ENCODE measurements at places on chromosomes 2 and 18. TPM values are rescaled to one million over a fixed set of nuclear protein-coding genes. Genes with fewer than 3 reads are reported as not detected.

DNA sequence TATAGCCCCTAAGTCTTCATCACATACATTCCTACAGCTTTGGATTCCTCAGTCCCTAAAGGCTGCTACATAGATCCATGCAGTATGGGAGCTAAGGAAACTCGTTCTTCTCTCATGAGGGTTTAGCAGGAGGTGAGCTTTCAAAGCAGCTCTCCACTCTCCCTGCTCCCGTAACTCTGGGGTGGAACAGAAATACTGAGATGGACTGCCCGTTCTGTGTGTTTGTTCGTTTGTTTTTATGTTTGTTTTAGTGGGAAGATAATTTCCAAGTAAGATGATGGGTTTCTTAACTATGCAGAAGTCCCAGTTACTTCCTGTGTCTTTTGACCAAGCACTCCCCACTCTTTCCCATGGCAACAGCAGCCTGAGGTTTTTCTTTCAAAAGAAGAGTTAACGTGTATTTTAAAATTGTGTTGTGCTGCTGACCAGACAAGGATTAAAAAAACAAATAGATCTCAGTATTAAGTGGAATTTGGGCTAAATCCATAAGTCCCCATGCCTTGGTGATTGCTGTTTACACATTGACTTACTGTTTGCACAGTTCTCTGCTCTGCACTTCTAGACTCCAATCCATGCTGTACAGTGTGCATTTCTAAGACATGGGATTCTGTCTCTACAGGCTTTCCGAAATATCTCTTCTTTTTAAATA, 156.4 kb upstream of the SH3BP4 start:
- no peak for DNase-seq

PRSS56 gene
- polyA plus RNA-seq, result not detected

SH3RF3 gene
- polyA plus RNA-seq, result 8.6 TPM

- DNase-seq, result no peak
Measured at GRCh38 chr18:413233-413632, 87.3 kb downstream of the COLEC12 start.

- DNase-seq, result no peak
Measured at GRCh38 chr2:72727356-72727755, 98.5 kb downstream of the EXOC6B start.

GRCh38 chr2:196515051-196515450, 124.5 kb upstream of the CCDC150 start:
- DNase-seq, result no peak

MYO1B gene
- polyA plus RNA-seq, result 215 TPM

LYPD6 gene
- 16.0 TPM for polyA plus RNA-seq

ACTR2 gene
- 196 TPM for polyA plus RNA-seq

GRCh38 chr2:61249521-61250071, 87.6 kb downstream of the C2orf74 start:
- no peak for DNase-seq

- DNase-seq, result peak; percentile 67
Measured at GRCh38 chr2:26605195-26605998, 35.8 kb downstream of the CIB4 start.

DNA sequence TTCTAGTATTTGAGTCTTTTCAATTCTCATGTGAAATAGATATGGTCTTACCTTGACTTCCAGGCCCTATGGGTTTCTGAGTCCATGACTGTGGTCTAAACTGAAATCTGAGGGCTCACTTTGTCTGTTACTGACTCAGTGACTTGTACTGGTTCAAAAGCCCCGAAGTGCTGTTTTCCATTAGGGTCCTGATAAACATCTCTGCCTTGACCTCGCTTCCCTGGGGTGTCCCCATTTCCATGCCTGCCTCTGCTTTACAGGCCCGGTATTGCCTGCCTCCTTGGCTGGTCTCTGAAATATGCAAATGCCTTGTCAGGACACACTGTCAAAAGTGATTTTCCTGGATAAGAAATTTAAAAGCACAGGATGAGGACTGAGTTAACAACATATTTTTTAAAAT, 538.8 kb downstream of the SOCS6 start:
- no peak for DNase-seq

RFX8 gene
- polyA plus RNA-seq, result 1.4 TPM

DNA sequence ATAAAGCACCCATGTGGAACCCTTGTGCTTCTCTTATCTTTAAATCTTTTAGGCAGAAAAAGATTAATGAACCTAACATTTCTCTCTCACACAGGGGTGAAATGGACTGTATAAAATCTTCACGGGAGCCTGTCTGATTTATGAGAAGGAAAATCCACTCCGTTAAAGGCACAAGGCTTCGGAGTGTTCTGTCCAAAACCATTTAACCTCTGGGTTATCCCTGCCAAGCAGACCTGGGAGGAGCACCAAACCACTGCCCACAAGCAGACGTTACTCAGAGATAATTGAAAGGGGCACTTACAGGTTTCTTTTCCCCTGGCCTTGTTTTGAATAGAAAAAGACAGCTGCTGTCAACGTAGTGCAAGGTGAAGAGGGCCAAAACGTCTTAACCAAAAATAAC, 184.4 kb upstream of the DOK6 start:
- DNase-seq, result no peak

- DNase-seq, result peak; percentile 41
Measured at GRCh38 chr18:7197854-7198253, 33.0 kb upstream of the LRRC30 start.

- no peak for DNase-seq
Measured at GRCh38 chr18:48892146-48892855, 58.5 kb downstream of the SMAD7 start.

DYNAP gene
- 0.16 TPM for polyA plus RNA-seq

GRCh38 chr18:58584200-58585127, 44.4 kb downstream of the ALPK2 start:
- DNase-seq, result no peak

DNA sequence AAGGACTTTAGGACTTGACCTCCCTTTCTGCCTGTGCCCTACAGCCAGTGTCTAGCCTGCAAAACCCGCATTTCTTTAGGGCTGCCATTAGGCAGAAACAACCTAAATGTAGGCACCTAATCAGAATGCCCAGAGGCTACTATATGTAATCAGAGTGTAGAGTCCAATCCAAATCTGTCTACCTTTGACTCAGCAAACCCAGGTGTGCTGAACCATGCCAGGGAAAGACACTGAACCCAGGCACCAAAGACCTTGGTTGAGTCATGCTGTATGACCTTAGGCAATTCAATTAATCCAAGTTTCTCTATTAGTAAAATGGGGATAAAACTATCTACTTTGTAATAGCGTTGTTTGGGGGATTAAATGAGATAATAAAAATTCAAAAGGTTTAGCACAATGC, 20.7 kb downstream of the CAPN14 start:
- DNase-seq, result no peak

SPC25 gene
- polyA plus RNA-seq, result 29.0 TPM

DNA sequence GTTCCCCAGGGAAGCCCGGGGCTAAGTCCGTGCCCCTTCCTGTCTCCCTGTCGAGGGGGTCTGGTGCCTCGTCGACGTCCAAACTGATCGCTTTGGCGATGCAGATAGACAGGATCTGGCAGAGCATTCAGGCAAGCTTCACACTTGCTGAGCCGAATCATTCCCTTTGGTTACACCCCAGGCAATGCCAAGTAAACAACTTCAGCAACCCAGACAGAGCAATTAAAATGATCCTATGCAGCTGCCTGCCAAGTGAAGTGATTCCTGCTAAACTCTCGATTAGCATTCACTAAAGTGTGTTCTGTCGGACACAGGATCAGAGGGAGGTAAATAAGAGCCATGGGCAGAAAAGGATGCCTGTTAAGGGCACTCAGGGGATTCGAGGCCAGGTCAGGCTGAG, 108.2 kb upstream of the RAB12 start:
- DNase-seq, result no peak

BOK gene
- polyA plus RNA-seq, result 22.9 TPM

CCDC74B gene
- 4.2 TPM for polyA plus RNA-seq

DNA sequence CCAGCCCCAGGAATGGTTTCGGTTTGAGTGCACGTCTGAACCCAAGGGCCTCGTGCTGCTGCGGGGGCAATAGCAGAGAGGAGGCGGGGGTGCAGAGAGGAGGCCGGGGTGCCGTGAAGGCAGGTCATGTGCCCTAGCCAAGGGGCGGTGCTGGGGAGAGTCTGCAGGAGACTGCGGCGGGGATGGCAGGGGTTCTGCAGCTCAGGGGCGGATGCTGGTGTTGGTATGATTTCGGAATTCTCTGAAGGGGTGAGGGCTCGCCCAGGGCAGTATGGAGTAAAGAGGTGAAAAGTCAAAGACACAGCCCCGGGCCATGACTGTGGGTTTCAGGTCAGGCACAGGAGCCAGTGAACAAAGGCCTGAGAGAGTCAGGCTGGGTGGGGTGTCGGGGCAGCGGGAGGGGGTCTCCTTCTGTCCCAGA, 186.5 kb upstream of the HDAC4 start:
- DNase-seq, result no peak

- DNase-seq, result peak; percentile 67
Measured at GRCh38 chr2:207164006-207164831, 1.5 kb downstream of the KLF7 start.

MAP3K19 gene
- 2.8 TPM for polyA plus RNA-seq

SCN3A gene
- polyA plus RNA-seq, result 1.2 TPM

DNA sequence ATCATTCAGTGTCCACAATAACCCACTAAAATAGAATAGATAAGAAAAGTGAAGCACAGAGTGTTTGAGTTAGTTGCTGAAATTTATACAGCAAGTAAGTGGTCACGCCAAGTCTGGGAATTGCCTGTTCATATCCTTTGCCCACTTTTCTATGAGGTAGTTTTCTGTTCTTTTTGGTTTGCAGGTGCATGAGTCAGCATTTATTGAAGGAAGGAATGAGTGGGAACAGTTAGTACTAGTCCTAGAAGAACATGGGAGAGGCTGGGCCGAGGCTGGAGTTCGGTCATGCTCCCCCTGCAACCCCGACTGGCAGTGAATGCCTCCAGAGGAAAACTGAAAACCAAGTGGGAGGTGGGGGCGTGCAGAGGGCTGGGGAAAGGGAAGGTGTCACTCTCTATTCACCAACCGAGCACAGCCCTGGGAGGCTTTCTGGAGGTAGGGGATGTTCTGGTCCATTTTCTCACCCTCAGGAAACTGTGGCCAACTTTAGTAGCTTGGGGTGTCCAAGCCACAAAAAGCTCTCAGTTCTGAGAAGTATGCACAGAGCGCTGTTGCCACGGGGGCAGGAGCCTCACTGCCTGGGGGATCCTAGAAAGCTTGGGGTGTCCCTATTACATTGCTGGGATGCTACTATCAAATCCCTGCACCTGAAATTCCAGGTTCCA, 41.4 kb downstream of the FOSL2 start:
- DNase-seq, result no peak

GRCh38 chr2:180328795-180329422, 321.8 kb upstream of the CWC22 start:
- DNase-seq, result no peak

LINC00305 gene
- not detected for polyA plus RNA-seq

DNA sequence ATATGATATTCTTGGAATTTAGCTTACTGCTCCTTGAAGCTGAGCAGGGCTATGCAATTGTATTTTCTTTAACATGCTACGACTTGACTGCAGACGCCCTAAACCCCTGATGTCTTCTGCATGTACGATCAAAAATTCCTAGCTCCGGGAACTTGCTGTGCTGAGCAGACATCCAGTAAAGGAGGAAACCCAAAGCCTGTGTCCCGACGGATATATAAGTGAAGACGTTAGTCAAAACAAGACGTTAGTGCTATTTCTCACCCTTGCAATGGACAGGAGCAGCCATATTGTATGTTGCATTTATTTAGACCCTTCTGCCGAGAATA, 51.5 kb downstream of the SETBP1 start:
- DNase-seq, result no peak

ASIC4 gene
- 0.22 TPM for polyA plus RNA-seq

PSD4 gene
- 18.2 TPM for polyA plus RNA-seq

- DNase-seq, result no peak
Measured at GRCh38 chr2:25266399-25266798, 75.3 kb downstream of the DNMT3A start.

DNA sequence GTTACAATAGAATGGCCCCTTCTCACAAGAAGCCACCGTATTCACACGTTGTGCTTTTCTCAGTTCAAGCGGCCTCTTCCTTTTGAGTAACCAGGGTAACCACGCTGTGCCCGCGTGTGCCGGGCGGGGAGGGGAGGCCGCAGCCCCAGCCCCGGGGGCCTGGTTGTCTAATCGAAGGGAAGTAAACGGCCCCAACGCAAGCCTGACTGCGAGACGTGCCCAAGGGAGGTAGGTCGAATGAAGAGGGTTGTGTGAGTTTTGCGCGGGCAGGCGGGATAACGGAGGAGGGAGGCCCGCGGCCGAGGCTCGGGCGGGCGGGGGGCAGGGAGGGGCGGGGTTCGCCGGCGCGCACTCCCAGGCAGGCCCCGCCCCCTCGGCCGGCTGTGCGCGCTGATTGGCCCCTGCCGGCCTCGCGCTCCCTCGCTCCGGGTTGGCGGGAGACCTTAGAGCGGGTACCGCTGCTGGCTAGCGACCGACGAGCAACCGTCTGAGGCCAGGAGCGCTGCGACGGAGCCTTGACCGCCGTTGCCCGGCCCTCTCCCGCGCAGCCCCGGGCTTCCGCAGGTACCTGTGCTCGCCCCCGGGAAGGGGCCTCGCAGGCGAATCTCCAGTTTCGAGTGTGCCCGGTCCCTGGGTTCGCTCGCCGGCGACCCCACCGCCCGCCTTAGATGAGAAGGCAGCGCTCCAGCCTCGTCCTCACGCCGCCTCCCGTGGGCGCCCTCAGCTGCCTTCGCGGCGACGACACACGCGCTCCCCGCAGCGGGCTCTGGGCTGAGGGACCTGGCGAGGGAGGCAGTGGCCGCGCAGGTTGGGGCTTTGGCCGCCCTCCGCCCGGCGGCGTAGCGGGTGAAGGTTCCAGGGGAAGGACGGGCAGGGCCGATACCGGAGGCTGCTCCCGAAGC, at the start of gene SPDYA:
TSS of gene SPDYA (plus strand) at position 451 of the 902 bp plus-strand sequence. CDS start 5,181 bp downstream, outside the sequence.
- peak; percentile 57 for DNase-seq

PIEZO2 gene
- polyA plus RNA-seq, result 270 TPM

DNA sequence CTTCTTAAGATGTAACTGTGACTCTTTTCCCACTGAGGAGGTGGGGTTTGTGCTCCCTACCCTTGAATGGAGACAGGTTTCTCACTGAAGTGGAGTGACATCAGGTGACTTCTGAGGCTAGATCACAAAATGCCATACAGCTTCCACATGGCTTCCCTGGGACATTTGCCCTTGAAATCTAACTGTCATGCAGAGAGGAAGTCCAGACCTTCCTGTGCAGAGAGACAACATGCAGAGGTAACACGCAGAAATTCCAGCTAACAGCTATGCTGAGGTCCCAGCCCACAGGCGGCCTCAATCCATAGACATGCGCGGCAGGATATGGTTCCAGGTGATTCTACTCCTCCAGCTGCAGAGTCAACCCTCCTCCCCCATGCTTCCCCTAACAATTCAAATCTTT, 119.0 kb downstream of the TRIB2 start:
- no peak for DNase-seq

DNA sequence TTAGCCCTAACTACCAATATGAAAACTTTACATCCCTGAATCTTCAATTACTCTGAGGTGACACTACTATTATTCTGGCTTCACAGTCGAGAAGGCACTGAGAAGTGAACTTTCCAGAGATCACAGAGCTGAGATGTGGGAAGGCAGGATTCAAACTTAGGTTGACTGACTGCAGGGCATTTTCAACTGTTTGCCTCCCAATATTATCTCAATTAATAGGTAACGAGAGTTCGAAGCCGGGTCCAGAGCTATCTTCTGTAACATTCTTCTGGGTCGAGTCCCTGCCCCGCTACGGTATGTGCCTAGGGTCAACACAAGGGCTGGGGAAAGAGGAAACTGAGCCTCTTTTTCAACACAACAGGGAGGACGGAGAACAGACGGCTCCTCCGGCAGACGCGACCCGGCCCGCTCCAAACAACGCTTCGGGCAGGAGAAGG, 740 bp downstream of the CHMP3 start:
- DNase-seq, result no peak

GRCh38 chr2:171963198-171963597, 36.6 kb upstream of the METAP1D start:
- no peak for DNase-seq
